LNCaP clone FGC (cell line): ENCODE measurements at places on chromosomes 12 and 14.

DNA sequence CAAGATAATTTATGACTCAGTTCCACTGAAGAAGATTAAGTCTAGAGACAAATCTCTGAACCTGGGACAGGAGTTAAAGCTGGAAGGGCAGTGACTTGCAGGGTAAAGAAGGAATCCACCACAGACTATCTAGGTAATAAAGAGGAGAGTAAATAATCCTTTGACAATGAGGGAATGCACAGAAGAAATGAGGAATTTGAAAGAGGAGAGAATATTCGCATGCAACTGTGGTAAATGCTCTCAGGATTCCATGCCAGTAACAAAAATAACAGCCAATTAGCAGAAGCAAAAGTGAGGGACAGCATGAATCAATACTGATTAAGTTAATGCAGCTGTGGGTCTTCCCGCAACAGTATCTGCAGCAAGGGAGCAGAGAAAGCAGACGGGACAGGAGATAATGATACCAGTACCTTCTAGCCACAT is 77.0 kb downstream of the KITLG start:
- no peak for DNase-seq

DNA sequence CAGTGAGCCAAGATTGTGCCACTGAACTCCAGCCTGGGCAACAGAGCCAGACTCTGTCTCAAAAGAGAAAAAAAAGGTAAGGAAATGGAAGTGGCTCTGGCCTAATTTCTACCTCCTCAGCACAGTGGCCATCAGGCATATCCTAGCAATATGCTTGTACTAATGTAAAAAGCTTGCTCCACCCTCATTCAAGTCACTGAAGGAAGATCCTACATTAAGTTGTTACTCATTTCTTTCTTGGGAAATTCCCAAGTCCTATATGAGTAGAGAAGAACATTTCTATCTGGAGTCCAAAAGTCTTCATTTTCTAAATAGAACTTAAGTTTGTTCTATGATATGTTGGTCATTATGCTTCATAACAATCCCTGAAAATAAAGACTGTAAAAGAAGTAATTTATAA is 67.3 kb upstream of the HOXC13 start:
- DNase-seq = no peak

- DNase-seq = no peak
Observed at GRCh38 chr14:52446355-52446754, 106.0 kb downstream of the TXNDC16 start.

DNA sequence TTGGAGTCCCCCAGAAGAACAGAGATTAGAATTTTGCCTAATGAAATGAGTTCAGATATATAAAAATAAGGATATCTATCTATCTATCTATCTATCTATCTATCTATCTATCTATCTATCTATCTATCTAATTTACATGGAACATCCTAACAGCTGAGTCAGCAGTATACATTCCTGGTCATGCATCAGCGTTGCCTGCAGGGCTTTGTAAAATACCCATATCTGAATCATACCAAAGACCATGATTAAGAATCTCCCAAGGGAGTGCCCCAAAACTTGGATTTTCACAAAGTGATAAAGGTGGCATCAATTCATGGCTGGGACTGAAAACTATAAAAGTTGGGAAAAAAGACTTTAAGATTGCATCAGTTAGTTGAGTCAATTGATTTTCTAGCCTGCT is 32.7 kb upstream of the SYT10 start:
- DNase-seq = no peak

GRCh38 chr14:96121660-96122395 is 82.7 kb downstream of the C14orf132 start:
- DNase-seq = no peak

DNA sequence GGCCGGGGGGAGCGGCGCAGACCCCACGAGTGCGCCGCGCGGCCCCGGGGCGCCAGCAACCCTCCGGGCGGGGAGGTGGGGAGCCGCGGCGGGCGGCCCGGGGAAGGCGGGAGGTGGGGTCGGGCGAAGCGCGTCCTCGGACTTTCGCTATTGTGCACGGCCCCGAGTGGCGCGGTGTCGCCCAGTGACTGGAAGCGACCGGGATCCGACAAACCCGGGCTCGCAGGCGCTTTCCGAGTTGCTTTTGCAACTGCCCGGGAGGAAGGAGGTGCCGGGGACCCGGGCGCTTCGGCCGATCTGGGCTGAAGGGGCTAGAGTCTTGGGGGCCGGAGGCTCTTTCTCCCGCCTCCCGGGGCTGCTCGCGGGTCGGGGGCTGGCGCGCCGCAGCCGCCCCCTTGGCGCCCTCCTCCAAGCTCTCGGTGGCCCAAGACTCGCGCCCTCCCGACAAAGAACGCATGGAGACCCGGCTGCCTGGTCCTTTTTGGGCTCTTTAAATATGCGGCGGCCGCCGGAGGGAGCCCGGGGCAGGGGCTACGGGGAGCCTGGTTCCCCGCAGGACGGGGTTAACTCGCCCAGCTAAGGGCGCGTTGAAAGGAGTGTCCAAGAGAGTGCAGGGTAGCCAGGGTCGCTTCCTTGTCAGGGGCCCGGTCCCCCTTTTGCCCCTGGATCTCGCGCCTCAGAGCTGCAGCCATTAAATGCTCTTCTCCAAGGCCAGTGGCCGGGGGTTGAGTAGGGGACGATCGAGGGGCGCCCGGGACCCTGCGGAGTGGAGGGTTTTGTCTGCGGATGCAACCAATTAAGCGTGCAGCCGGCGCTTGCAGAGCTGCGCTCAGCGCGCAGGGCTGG is 1.4 kb downstream of the HMGA2 start:
- DNase-seq = no peak

GRCh38 chr12:51056242-51056641 is 8.1 kb downstream of the LETMD1 start:
- DNase-seq = no peak

- no peak for DNase-seq
Observed at GRCh38 chr14:99235582-99236320, 36.2 kb downstream of the BCL11B start.

DNA sequence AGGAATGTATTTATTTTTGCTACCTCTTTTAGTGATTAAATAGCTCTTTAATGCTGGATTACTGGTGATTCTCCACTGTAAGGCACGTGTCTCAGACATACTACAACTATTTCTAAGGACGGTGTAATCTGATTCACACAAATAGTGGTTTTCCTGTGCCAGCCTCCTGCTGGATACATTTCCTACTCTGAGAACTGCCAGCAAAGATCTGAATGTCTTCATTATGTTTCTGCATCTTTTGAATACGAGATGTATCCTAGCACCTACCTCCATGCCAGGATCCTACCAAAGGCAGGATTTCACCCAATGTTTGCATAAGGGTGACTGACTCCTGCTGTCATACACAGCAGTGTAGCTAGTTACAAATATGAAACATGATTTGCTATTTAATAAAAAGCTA is 120.6 kb downstream of the PRICKLE1 start:
- no peak for DNase-seq

DNA sequence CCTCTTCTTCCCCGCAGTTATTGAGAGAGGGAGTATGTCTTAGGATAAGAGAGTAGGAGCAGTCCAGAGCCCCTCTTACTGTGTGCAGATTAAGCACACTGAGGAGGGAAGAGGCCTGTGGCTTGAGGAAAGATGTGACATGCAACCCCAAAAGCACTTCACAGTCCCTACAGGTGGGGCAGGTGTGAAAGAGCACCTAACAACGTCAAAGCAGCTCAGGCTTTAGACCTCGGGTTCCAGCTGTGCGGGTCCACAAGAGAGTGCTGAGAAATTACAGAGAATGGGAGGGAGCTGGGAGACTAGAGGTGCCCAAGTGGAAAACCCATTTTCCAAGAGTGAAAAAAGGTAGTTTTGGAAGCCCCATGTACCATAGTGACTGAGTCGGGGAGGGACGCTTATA is 127.6 kb downstream of the SLC25A47 start:
- no peak for DNase-seq

- no peak for DNase-seq
Observed at GRCh38 chr12:57518176-57518919, 2.0 kb downstream of the DDIT3 start.

DNA sequence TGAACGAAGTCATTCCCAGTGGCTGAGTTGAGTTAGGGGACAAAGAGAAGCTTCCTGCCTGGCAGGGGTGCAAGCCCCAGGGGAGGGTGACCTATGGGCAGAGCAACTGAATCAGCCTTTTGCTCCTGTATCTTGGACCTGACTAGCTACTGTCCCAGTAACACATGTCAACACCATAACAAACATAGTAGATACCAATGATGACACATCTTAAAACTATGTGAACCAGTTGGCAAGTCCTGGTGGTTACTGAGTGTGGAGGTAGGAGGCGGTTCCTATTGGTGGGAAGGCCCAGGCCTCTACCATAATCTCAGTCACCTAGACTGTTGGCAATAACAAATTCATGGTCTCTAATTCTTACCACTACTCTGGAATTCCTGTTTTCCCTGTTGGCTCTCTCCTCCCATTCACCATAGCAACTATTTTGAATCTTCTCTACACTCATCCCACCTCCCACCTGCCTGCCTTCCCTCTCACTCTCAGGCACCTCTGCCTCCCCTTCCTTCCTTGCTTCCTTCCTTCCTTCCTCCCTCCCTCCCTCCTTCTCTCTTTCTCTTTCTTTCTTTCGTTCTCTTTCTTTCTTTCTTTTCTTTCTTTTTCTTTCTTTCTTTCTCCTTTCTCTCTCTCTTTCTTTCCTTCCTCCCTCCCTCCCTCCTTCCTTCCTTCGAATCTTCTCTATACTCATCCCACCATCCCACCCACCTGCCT is 8.1 kb upstream of the P2RX7 start:
- peak; percentile 17 for DNase-seq

- DNase-seq = no peak
Observed at GRCh38 chr12:77571768-77572167, 258.9 kb upstream of the NAV3 start.

- DNase-seq = peak; percentile 19
Observed at GRCh38 chr12:95998611-95999286, 2.6 kb upstream of the HAL start.

DNA sequence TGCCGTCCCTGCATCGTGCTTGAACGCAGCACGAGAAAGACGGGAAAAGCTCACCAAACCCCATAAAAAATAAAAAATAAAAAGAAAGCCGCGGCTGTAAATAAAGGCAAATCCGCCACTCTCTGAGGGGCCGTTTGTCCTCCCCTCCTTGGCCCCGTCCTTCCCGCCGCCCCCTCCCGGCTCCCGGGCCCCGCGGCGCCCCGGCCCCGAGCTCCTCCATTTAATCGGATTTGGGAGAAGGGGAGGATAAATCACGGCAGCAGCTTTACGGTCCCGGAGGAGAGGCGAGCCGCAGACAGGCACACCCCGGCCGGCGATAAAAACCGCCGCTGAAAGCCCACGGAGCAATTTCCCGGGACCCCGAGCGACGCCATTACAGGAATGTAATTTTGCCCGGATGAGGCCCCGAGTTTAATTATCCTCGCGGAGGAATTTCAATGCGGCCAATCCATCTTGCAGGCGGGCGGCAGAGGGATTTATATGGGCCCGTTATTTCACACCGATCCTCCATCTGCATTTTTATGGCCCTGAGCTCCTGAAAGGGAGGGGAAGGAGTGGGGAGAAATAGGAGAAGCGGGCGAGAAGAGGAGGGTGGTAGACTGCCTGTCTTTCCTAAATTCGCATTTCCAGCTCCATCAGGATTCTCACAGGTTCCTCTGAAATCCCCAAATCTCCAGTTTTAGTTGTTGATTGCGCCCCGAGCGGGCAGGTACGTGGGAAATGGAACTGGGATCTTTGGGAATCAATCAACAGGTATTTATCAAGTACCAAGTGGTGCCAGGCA is 1.3 kb upstream of the ATP5MC2 start:
- no peak for DNase-seq

GRCh38 chr12:59444932-59445331 is 150.9 kb upstream of the SLC16A7 start:
- DNase-seq = no peak
